ENCODE measurements at places on chromosomes 3 and 15. TPM values are rescaled to one million over a fixed set of nuclear protein-coding genes. Genes with fewer than 3 reads are reported as not detected.

Gene POLQ
- 15.4 TPM for total RNA-seq

Gene SI
- total RNA-seq, result not detected

Gene GP9
- not detected for total RNA-seq

DNA sequence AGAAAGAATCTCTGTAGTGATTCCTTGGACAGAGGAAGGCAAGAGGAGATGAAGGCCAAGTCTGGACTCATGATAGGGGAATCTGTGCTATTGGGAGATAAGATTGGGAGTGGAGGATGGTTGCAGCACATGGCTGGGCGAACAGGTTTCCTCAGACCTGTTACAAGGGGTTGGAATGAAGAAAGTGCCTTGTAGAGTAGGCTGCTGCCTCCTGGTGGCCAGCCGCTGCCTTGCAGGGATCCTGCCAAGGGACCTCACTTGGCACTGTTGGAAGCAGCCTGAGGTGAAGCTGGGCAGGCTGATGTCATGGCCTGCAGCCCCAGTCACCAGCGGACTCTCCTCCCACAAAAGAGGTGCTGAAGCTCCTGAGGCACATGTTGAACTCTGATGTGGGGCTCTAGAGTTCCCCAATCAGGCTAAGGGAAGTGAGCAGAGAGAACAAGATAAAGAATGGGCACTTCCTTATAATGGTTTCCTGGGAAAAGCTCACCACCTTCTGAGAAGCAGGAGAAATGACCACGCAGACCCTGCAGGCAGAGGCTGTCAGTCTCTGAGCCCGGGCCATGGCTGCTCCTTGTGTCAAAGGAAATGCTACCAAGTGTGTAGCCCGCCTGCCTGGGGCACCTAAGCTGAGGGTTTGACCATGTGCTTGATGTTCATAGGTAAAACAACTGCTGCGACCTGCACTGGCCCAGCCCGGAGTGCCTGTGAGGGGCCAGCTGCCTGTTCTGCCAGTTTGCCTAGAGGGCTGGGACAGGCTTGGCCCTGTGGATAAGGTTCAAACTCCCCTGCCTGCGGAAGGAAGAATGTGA, 1.6 kb upstream of the TEX264 start:
- peak; percentile 95 for DNase-seq

DNA sequence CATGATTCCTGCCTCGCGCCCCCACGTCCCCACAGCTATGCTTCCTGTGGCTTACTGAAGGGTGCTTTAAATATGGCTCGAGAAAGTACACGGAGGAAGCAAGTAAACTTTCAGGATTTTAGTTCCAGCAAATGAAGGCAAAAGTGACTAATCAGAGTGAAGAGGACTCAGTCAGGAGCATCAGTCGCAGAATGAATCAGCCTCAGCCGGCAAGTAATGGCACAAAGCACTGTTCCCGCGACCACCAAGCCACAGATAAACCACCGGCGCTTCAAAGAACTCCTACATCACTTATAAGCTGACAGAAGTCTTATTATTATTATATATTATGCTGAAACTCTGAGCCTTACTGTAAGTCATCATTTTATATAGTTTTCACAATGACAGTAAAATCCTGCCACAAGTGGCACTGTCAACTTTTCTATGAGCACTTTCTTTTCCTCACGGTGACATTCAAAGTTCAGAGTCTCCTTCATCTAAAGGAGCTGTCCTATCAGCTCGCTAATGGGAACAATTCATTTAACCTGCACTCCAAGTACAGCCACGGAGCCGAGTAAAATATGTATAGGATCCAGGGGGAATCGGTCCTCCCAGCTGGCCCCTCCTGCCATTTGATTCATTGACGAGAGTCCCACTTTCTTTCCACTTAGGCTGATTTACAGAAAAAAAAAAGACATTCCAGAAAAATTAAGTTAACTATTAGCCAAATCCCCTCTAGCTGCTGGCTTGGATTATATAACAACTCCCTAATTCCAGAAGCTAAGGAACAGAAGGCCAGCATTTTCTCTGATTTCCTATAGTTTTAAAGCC, 217.0 kb upstream of the ICE2 start:
- DNase-seq, result no peak

- DNase-seq, result peak; percentile 80
Measured at GRCh38 chr3:31041161-31041978, 146.9 kb upstream of the GADL1 start.

DNA sequence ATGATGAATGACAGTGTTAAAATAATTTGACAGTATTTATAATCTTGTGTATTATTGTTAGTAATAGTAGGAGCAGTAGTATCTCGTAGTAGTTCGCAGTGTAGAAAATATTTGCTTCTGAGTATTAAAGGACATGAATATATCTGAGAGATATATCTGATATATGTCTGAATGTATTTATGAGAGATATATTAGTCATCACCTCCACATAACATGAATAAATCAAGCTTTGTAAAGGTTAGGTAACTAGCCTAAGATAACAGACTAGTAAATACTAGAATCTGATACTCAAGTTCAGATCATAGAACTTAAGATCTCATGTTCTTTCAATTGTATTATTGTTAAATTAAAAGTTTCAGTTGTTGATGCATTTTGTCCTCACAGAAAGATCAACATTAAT, 130.5 kb downstream of the UBE2E2 start:
- DNase-seq, result no peak

GRCh38 chr3:189353318-189353965, 181.7 kb downstream of the TPRG1 start:
- DNase-seq, result no peak

GRCh38 chr15:80176443-80176842, 23.6 kb downstream of the FAH start:
- no peak for DNase-seq

DNA sequence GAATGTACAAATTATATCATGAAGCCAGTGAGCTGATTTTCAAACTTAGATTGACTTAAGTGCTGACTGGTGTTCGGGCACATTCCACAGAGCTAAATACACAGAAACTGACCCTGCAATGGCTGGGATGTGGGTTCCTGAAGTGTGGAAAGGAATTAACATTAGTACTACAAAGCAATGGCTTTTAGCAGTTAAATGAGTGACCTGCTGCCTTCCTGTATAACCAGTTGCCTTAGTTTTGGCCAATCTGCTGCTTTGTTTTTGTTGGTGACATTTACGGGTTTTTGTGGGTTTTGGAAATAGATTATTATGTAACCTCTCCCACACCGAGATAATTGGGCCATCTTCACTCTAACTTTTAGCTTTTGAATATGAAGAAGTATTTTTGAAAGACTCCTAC, 2.4 kb upstream of the SKIC8 start:
- no peak for DNase-seq
